ENCODE measurements at places on chromosomes 7 and 10.

- peak; percentile 39 for DNase-seq
- H3K4me1 ChIP-seq, result no peaks in the 10 kb centered on the region
Measured at GRCh38 chr7:3482147-3482921, 181.3 kb downstream of the SDK1 start.

- H3K4me3 ChIP-seq, result no peak overlapping the region
- DNase-seq, result no peak
- H3K36me3 ChIP-seq, result no peaks in the 10 kb centered on the region
- no peaks in the 10 kb centered on the region for H3K27me3 ChIP-seq
Measured at GRCh38 chr10:117666166-117666565, 123.6 kb downstream of the EMX2 start.

- H3K36me3 ChIP-seq, result no peaks in the 10 kb centered on the region
- no peak for DNase-seq
- H3K4me1 ChIP-seq, result peaks cover 14% of the 10 kb centered on the region
- no peak overlapping the region for H3K27ac ChIP-seq
- no peak overlapping the region for H3K4me3 ChIP-seq
- no peaks in the 10 kb centered on the region for H3K27me3 ChIP-seq
Measured at GRCh38 chr7:112420236-112420861, 29.9 kb upstream of the IFRD1 start.

DNA sequence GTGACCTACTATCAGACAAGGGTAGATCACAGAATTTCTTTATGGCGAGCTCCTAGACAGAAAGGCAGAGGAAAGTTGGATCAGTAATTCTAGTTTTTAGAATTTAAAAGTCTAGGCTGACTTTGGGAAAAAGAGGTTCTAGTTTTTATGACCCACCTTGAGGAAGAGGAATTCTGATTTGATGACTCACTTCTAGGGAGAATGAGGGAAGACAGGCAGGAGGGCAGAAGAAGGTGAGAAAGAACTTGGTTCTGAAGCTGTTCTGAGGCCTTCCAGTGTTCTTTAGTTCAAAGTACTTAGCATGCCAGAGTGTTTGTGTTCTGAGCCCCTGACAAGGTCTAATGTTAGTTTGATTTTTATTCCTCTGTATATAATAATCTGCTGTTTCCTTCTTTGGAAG, 97.2 kb downstream of the PODXL start:
- no peaks in the 10 kb centered on the region for H3K27me3 ChIP-seq
- H3K27ac ChIP-seq, result peak overlapping the region; percentile 55
- H3K36me3 ChIP-seq, result no peaks in the 10 kb centered on the region
- no peak for DNase-seq
- H3K4me3 ChIP-seq, result no peak overlapping the region

- no peak overlapping the region for H3K27ac ChIP-seq
- H3K27me3 ChIP-seq, result no peaks in the 10 kb centered on the region
- DNase-seq, result no peak
- no peaks in the 10 kb centered on the region for H3K36me3 ChIP-seq
- H3K4me1 ChIP-seq, result no peaks in the 10 kb centered on the region
Measured at GRCh38 chr10:33214174-33214573, 120.3 kb downstream of the NRP1 start.

DNA sequence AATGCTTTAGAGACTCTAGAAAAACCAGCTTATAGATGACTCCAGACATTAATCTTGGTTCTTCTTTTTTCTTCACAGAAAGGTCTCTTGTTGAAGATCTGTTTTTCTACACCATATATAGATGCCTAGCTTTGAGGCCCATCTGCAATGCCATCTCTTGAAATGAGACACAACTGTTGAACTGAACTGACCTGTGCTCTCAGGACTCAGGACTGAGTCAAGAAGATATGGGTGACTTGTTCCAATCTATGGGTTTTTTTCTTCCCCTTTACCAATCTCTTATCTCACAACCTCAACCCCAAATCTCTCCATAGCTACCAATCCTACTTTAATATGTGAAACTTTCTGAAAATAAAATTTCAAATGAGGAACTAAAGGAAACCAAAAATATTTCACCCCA, 194.7 kb downstream of the SNX13 start:
- H3K36me3 ChIP-seq, result no peaks in the 10 kb centered on the region
- H3K4me1 ChIP-seq, result no peaks in the 10 kb centered on the region
- no peak for DNase-seq
- no peak overlapping the region for H3K27ac ChIP-seq

Measured in testis (tissue), 5 donors.